HAP-1 (cell line): ENCODE measurements at places on chromosomes 6 and 20.

- no peak for DNase-seq
Observed at GRCh38 chr6:484086-484745, 92.7 kb downstream of the IRF4 start.

GRCh38 chr6:88074791-88075190 is 27.1 kb downstream of the SPACA1 start:
- no peak for DNase-seq

- DNase-seq: peak; percentile 40
Observed at GRCh38 chr6:97068211-97068610, 143.7 kb downstream of the KLHL32 start.

DNA sequence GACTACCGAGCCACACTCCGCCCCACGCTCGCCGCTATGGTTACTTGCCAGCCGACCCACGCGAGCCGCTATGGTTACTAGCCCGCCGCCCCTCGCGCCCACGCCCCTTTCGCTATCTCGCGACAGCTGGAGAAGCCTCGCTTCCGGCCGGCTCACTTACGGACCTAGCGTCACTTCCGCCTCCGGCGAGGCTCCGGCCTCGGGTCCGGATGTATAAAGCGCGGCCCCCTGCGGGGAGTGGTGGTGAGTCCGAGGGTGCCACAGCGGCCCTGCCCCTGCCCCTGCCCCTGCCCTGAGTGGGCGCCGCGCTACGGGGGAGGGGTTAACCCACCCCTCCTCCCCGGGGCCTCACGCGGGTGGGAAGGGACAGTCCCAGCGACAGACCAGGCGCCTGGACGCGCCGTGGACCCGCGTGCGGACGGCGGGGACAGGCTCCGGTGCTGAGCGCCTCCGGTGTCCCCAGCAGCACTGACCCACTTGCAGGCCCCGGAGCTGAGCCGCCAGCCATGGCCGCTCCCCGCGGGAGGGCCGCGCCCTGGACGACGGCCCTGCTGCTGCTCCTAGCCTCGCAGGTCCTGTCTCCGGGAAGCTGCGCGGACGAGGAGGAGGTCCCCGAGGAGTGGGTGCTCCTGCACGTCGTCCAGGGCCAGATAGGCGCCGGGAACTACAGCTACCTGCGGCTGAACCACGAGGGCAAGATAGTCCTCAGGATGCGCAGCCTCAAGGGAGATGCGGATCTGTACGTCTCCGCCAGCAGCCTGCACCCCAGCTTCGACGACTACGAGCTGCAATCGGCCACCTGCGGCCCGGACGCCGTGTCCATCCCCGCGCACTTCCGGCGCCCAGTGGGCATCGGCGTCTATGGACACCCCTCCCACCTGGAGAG is at the start of the genes C6orf120 and WDR27:
Gene C6orf120 (plus strand): TSS at position 173 of the 886 bp plus-strand sequence. CDS start 334 bp downstream, at position 507.
Gene WDR27 (minus strand): TSS at position 76 of the 886 bp plus-strand sequence. CDS start 13,024 bp downstream, outside the sequence.
- peak; percentile 98 for DNase-seq

DNA sequence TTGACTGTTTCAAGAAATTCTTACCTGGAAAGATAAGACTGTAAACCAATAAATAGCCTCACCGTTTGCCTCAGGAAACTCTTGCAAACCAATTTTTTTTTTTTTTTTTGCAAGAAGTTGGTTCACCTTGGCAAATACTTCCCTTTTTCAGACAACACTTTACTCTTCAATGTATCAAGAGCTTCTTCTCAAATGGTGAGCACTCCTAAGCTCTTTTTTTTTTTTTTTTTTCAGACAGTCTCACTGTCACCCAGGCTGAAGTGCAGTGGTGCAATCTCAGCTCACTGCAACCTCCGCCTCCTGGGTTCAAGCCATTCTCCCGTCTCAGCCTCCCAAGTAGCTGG is 22.7 kb upstream of the SNTA1 start:
- no peak for DNase-seq

DNA sequence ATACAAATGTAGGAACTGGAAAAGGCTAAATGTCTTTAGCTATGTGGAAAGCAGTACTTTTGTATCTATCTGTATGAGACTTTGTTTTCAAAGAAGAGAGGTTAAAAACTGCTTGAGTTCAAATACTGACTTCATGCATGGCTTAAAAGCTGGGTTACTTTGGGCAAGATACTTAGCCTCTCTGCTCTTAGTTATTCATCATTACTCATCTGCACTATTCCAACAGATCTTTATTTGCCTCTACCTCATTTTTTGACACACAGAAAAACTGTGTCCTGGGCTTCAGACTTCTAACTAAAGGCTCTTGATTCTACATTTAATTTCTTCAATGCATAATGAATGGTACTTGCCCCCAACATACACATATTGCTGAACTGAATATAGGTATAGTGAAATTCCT is 114.8 kb downstream of the DST start:
- no peak for DNase-seq

DNA sequence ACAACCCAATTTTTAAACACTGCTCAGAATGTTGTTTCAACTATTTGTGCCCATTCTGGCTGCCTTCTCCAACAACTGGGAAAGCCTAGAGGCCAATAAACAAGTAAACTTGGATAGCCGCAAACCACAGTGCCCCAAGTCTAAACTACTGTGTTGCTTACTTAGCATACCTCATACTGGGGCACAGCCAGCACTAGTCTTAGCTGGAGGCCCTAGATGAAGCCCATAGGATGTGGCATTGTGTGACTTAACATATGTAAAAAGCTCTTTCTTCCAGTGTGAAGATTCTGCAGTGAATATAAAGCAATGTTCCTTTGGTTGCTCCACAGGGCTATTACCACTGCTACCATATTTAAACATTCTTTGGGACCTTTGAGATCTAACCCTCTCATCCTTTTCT is 564.3 kb upstream of the NRSN1 start:
- no peak for DNase-seq

- DNase-seq: no peak
Observed at GRCh38 chr20:18031050-18031449, 26.7 kb downstream of the OVOL2 start.

- no peak for DNase-seq
Observed at GRCh38 chr6:80277501-80277900, 171.0 kb downstream of the BCKDHB start.

GRCh38 chr20:15742087-15742486 is 831.2 kb downstream of the KIF16B start:
- no peak for DNase-seq

- DNase-seq: no peak
Observed at GRCh38 chr6:116631379-116631990, 15.2 kb downstream of the RSPH4A start.

DNA sequence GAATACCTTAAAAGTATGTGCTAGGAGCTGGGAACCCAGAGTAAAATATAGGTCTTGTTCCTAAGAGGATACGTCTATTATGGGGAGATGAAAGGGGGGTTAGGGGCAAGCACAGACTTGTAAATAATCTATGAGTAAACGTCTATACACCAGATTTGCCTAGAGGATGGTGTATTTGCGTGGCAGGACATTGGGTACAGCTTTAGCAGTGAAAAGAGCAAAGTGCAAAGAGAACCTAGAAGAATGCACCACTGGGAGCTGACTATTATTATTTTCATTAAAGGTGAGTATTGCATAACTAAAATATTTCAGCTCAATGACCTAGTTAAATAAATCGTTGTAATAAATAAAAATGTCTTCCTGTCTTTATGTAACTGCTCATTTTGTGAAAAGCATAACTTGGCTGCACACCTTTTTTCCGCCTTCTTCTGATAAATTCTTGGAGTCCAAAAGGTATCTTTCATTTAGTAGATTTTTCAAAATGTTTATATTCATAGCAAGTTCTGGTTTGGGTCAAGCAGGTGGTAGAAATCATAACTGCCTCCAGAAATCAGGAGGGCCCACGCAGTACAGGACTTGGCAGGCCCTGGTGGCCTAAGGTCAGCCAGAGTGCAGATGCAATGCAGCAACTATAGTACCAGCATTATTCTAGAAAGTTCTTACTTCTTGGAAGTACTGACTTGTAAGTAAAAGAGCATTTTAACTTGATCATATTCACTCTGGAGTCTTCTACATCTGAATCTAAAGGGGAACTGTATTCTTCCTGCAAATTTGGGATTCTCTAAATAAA is 357.2 kb downstream of the PLCB1 start:
- no peak for DNase-seq

GRCh38 chr20:10178727-10179313 is 39.8 kb upstream of the SNAP25 start:
- DNase-seq: no peak

GRCh38 chr20:42402455-42402854 is 784.3 kb upstream of the CHD6 start:
- no peak for DNase-seq

DNA sequence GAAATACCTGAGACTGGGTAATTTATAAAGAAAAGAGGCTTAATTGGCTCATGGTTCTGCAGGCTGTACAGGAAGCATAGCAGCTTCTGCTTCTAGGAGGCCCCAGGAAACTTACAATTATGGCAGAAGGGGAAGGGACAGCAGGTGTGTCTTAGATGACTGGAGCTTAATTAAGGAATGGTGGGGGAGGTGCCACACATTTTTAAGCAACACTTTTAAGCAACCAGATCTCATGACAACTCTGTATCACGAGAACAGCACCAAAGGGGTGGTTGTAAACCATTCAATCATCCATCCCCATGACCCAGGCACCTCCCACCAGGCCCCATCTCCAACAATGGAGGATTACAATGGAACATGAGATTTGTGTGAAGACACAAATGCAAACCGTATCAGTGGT is 26.9 kb downstream of the FIG4 start:
- DNase-seq: no peak

- DNase-seq: peak; percentile 82
Observed at GRCh38 chr6:35948725-35949124, 27.8 kb upstream of the SRPK1 start.

GRCh38 chr6:139686308-139686707 is 311.9 kb upstream of the CITED2 start:
- no peak for DNase-seq

DNA sequence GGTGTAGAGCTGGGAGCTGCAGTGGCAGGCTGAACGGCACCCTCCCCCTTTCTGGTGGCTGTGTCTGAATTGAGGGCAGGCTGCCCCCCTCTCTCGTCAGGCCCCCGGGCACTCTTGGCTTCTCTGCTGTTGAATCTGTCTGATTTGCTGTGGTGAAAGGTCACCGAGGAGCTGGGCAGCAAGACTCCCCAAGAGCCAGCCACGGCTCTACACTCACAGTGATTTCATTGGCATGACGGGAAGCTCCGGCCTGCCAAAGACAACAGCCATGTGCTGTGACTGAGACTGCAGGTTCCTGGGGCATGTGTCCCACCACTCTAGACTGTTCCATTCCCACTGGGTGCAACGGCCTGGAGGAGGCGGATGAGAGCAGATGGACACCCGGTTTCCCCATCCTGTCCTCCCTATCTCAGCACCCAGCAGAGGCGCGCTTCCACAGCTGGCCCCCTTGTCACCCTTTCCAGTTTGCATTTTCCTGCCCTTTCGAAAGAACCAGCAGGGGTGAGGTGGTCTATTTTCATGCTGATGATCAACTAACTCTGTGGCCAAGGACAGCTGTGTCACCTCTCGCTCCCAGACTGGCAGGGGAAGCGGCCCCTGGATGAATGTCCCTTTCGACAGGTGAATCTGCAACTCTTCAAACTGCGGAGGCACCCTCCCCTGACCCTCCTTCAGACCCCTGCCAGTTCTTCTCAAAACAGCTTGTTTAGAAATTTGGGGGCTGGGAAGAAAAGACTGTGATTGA is 2.2 kb downstream of the APCDD1L start:
- DNase-seq: no peak

- no peak for DNase-seq
Observed at GRCh38 chr6:85436939-85437495, 12.9 kb upstream of the NT5E start.

DNA sequence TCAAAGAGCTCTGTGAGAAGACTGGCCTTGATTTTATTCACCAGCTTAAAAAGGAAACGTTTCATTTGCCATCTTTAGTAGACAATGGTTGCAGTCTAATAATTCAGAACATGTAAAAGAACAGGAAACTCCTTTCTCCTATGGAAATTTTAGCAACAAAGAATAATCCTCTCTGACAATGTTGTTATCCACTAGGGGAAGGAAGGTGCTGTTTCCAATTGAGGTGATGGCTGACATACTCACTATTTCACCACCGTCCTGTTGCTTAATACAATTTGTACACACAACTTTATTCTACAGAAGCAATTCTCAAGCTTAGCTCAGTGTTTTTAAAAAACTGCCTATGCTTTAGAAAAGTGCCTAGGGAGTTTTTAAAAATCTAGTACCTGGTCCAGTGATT is 192.7 kb downstream of the ARHGAP18 start:
- DNase-seq: no peak

DNA sequence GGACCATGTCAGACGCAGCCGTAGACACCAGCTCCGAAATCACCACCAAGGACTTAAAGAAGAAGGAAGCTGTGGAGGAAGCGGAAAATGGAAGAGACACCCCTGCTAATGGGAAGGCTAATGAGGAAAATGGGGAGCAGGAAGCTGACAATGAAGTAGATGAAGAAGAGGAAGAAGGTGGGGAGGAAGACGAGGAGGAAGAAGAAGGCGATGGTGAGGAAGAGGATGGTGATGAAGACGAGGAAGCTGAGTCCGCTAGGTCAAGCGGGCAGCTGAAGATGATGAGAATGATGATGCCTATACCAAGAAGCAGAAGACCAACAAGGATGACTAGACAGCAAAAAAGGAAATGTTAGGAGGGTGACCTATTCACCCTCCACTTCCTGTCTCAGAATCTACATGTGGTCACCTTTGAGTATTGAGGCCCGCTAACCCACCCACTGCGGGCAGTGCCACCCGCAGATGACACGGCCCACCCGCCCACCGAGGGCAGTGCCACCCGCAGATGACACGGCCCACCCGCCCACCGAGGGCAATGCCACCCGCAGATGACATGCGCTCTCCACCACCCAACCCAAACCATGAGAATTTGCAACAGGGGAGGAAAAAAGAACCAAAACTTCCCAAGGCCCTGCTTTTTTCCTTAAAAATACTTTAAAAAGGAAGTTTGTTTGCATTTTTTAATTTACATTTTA is 43.3 kb downstream of the MGME1 start:
- DNase-seq: no peak

DNA sequence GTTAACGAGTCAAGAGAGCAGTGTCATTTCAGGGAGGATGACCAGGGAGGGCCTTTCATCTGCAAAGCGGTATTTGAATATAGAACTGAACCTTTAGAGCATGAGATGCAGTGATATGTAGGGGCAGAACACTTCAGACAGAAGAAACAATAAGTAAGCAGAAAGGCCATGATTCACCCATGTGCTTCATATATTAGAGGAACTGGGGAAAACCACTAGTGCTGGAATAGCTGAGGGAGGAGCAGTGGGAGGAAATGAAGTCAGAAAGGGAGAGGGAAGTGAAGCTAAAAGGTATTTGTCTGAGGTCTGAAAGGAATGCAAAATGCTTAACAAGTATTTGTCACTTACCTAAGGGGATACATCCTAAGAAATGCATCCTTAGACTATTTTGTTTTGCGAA is 391.2 kb downstream of the ADGRB3 start:
- DNase-seq: no peak

DNA sequence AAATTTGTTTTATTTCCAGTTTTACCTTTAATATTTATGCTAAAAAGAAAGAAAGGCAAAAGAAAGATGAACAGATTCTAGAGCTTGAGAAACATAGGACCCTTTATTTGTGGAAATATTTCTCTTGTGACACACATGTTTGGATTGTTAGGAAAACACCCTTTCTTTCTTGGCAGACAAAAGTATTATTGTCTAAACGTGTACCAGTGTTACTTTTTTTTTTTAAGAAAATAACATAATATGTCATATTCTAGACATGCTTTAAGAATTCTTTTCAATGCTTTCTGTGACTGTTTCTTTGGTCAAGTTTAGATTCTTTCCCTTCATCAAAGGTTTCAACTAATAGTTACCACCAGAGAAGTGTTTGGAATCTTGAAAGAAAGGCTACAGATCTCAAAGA is 183.4 kb upstream of the CNR1 start:
- DNase-seq: no peak

GRCh38 chr6:160461641-160462040 is 113.5 kb downstream of the SLC22A3 start:
- DNase-seq: no peak

- DNase-seq: no peak
Observed at GRCh38 chr6:167506443-167507301, 181.8 kb downstream of the TTLL2 start.
